ENCODE measurements at places on chromosomes 4 and X. TPM values are rescaled to one million over a fixed set of nuclear protein-coding genes. Genes with fewer than 3 reads are reported as not detected.

Gene OCIAD2
- 91.7 TPM for total RNA-seq

Gene IDUA
- total RNA-seq = 23.3 TPM

Gene PCDH11X
- not detected for total RNA-seq

Gene CCDC158
- not detected for total RNA-seq

Gene ADGRG2
- total RNA-seq = not detected

Gene SHROOM4
- total RNA-seq = not detected

Gene APLN
- not detected for total RNA-seq

Gene FHDC1
- 0.14 TPM for total RNA-seq

Gene LONRF3
- total RNA-seq = 5.1 TPM
